Stimulated activated CD4-positive, alpha-beta T cell treated with anti-CD3 and anti-CD28 coated beads, Interleukin-1b, Interleukin-23, amount 100 ng/mL, for 4 hours (primary cell): ENCODE measurements at places on chromosomes 13 and 19.

- DNase-seq, result peak; percentile 5
Observed at GRCh38 chr13:33017323-33017929, 1.2 kb downstream of the KL start.

DNA sequence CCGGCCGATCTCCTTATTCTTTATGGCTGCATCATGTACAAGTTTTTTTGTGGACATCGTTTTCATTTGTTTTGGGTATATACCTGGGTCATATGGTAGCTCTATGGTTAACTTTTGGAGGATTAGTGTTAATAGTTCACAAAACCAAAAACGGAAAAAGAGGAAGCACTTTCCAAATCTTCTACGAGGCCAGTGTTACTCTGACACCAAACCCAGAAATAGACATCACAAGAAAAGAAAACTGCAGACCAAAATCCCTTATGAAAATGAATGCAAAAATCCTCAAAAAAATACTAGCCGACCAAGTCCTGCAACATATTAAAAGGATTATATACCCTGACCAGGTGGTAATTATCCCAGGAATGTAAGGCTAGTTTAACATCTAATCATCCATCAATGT, 29.8 kb downstream of the ADGRE2 start:
- no peak for DNase-seq

DNA sequence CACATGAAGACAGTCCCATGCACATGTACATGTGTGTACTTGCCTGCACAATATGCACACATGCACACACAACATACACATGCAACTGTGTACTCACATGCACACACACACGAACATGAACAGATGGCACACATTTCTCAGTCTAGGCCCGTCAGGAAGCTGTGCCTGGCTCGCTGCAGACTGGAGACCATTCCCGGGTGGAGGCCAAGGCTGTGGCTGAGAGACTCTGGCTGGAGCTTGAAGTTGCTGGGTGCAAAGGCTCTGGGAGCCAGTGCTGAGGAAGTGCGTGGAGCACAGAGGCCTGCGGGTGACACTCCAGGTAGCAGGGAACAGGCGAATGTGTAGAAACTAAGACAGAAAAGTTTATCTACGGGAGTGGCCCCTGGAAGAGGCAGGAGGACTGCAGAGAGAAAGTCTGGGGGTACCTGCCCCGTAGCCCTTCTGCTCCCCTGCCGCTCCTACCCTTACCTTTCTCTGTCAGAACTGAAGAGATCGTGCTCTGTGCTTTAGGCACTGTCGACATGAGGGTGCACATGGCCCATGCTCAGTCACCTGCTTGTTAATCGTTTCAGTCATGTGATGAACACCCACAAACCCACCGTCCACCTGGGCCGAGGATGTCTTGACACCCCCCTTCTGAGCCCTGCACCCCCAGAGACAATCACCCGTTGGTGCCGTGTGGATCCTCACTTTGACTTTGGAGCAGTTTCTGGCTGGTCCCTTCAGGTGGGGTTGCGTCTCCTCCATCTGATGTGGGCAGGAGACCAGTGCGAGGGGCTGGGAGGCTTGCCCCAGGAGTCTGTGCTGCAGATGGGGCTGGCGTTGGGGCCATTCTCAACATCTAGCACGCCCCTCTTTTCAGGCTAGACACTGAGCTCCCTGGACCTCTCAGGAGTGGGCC, 69.4 kb downstream of the TEX29 start:
- DNase-seq, result no peak

DNA sequence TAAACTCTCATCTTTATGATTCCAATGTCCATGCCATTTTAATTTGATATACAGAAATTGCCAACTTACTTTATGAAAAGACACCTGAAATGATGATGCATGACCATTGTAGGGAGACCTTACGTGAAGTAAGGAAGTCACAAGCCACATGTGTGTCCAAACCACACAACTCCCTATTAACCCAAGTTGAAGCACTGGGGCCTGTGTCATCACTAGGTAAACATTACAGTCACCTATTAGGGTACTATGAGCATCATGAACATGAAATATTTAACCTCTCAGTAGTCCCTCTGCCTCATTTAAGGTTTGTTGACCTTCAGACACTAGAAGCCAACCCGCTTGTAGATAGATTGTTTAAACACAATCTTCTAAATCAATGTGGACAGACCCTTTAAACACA, 576.9 kb downstream of the IRS2 start:
- DNase-seq, result no peak

DNA sequence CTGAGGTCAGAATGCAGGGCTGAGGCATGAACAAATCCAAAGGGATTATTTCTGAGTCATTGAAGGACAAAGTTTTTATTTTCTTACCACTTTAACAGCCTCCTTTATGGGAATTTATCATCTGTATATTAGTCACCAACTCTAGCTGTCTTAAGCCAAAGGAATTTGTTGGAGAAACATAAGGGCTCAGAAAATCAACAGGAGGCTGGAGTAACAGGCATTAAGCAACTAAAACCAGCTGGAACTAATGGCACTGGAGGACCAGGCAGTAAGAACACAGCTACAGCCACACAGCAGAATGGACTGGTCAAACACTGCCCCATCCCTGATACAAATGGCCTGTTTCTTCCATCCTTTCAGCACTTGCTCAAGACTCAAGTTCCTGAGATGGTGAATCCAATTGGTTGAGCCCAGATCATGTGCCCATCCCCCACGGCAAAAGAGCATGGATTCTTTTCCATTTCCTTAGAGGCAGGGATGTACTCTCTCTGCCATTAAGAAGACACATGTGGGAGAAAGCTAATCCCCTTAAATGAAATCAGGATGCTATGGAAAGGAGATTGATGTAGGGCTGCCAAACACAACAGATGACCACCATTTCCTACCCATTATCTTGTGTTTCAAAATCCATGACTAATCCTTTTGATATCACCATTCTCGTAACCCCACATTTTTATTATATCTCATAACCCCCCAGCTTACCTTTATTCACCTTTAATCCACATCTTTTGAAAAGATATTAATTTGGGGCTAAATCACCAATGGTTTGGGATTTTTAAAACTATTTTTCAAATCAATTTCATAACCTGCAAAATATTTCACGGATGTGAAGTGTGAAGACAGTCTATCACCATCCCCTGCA, 157.0 kb upstream of the FNDC3A start:
- DNase-seq, result no peak

- DNase-seq, result no peak
Observed at GRCh38 chr13:30545320-30545719, 72.4 kb upstream of the USPL1 start.

DNA sequence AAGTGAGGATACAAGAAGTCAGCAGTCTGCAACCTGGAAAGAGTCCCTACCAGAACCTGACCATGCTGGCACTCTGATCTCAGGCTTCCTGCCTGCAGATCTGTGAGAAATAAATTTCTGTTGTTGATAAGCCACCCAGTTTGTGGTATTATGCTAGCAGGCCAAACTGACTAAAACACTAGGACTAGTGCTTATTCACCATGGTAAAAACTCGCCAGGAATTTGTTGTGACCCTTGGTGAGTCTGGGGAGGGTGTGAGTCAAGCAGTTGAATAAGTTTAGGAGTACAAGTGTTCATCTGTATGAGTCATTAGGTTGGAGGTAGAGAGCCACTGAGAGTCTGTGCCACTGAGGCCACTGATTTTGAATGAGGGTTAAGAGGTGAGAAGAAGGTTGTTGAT, 3.6 kb downstream of the ZIK1 start:
- no peak for DNase-seq

DNA sequence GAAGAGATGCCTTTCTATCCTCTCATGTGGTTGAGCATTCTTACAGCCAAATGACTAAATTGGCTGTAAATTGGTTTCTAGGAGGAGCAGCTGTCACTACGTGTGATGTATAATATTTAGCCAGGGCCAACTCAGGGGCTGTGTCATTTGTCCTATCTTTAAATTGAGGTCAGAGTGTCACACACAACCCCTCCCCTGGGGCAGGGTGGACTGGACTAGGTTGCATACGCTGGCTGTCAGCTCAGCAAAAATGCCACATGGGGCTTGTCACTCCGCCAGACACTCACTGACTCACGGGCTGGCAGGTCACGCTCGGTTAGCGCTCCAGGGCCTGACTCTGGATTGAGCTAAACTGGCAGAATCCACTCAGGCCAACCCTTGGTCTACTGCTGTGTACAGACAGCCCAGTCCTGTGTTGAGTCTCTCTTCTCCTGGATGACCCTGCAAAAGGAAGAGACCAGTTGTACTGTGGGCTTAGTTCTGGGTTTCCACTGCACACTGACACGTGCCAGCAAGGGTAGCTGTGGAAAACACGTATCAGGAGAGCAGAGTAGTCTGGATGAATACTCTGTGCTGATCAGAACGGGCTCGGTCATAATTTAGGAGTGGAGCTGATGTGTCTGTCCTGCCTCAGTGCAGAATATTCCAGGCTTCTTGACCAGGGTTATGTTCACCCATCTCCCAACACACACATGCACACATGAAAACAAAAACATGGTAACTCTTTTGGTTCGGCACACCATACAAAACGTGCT, 29.1 kb downstream of the SHISA2 start:
- DNase-seq, result no peak
